ENCODE measurements at places on chromosomes 12 and 14. TPM values are rescaled to one million over a fixed set of nuclear protein-coding genes. Genes with fewer than 3 reads are reported as not detected.

GRCh38 chr14:94152676-94153075, 21.4 kb upstream of the PPP4R4 start:
- H3K4me3 ChIP-seq, result no peak overlapping the region
- H3K36me3 ChIP-seq, result no peaks in the 10 kb centered on the region
- DNase-seq, result no peak

Gene A2ML1
- not detected for total RNA-seq

- H3K36me3 ChIP-seq, result no peaks in the 10 kb centered on the region
- no peak overlapping the region for H3K27ac ChIP-seq
- H3K4me3 ChIP-seq, result no peak overlapping the region
- H3K4me1 ChIP-seq, result no peaks in the 10 kb centered on the region
Measured at GRCh38 chr14:51185180-51185579, 54.9 kb upstream of the TMX1 start.

Gene GNG2
- total RNA-seq, result 146 TPM

Gene MYO1H
- total RNA-seq, result not detected

Gene PTPRQ
- total RNA-seq, result not detected

Gene LALBA
- total RNA-seq, result not detected

- H3K27me3 ChIP-seq, result no peaks in the 10 kb centered on the region
- no peak for DNase-seq
- H3K4me1 ChIP-seq, result peaks cover 2% of the 10 kb centered on the region
- H3K36me3 ChIP-seq, result peaks cover 32% of the 10 kb centered on the region
- H3K27ac ChIP-seq, result no peak overlapping the region
- H3K4me3 ChIP-seq, result no peak overlapping the region
Measured at GRCh38 chr12:108788076-108788782, 56.9 kb upstream of the CORO1C start.

Gene TMEM253
- not detected for total RNA-seq

- no peak for DNase-seq
- no peak overlapping the region for H3K27ac ChIP-seq
- H3K4me3 ChIP-seq, result no peak overlapping the region
- H3K27me3 ChIP-seq, result no peaks in the 10 kb centered on the region
- no peaks in the 10 kb centered on the region for H3K4me1 ChIP-seq
Measured at GRCh38 chr12:49195736-49196135, 6.9 kb upstream of the TUBA1A start.

- no peak overlapping the region for H3K27ac ChIP-seq
- H3K36me3 ChIP-seq, result peaks cover 18% of the 10 kb centered on the region
- no peaks in the 10 kb centered on the region for H3K27me3 ChIP-seq
- no peak overlapping the region for H3K4me3 ChIP-seq
Measured at GRCh38 chr12:132106921-132107320, 37.2 kb downstream of the DDX51 start.
